ENCODE measurements at places on chromosomes 7 and 10. TPM values are rescaled to one million over a fixed set of nuclear protein-coding genes. Genes with fewer than 3 reads are reported as not detected.

Gene LBX1
- total RNA-seq: not detected

Gene ADCYAP1R1
- not detected for total RNA-seq

Gene CACNA2D1
- total RNA-seq: 34.0 TPM

Gene MNX1
- not detected for total RNA-seq

Gene IDI2
- total RNA-seq: not detected

Gene LIPF
- total RNA-seq: not detected

Gene IQUB
- total RNA-seq: 0.65 TPM

Gene C10orf67
- 0.16 TPM for total RNA-seq

Gene RBM28
- 25.3 TPM for total RNA-seq

Gene PRKCQ
- total RNA-seq: 0.16 TPM

Gene KNDC1
- total RNA-seq: 0.49 TPM

Gene DKK1
- total RNA-seq: 11.9 TPM

Gene CALN1
- not detected for total RNA-seq

Gene TMEM273
- total RNA-seq: not detected
